ENCODE measurements at places on chromosomes 5 and 9.

- DNase-seq, result no peak
Measured at GRCh38 chr5:60382716-60383115, 317.2 kb downstream of the DEPDC1B start.

DNA sequence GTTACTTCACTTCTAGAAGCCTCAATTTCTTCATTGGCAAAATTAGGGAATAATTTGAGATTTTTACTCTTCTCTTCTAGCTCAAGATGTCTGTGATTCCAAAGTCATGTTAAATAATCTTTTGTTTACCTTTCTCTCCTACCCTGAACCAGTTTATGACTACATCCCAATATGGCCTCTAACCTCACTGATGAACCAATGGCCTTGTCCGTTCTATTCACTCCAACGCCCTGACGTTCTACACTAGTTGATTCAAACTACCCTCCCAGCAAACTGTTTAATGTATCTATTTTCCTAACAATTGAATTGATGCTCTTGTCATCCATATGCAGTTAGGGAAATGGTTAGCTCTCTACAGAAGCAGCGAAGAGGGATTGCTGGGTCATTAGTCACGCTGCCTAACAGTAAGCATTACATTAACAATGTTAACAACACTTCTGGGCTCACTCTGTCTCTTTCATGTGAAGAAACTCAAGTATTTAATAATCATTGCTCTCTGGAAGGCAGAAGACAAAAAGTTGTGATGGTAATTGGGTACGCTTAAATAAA lies 38.0 kb downstream of the RAPGEF1 start:
- no peak for DNase-seq

DNA sequence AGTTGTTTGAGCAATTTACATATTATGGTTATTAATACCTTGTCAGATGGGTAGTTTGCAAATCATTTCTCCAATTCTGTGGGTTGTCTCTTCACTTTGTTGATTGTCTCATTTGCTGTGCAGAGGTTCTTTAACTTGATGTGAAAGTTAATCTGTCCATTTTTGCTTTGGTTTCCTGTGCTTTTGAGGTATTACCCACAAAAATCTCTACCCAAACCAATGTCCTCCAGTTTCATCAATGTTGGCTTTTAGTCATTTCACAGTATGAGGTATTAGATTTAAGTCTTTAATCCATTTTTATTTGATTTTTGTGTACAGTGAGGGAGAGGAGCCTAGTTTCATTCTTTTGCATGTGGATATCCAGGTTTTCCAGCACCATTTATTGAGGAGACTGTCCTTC lies 82.4 kb downstream of the MRPS30 start:
- DNase-seq, result no peak

DNA sequence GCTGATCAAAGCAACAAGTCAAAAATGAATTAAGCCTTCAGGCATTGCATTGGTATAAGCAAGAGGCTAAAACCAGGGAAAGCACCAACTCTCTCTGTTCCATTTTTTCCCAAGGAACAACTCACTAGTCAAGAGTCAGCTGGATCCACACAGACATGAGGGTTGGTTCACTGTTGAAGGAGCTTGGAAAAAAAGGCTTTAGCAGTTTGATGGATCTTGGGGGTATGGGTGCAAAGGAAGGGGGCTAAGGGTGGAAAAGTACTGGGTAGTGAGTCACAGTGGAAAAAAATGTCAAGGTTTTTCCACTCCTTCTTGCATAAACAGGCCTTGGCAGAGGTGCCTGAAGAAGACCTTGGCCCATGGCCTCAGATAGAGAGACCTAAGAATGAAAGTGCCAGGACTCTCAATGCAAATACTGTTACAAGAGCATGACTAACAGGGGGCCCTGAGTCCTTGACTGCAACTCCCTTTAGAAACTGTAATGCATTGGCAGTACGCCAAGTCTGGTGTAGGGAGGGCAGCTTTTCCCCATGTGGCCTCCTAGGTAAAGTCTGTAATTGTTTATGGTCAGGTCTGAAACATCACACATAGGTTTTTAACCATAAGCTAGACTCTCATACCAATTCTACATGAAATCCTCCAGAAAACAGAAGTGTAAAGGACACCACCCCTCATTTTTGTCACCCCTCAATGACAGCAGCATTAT lies 23.7 kb downstream of the ACTL7A start:
- DNase-seq, result no peak

Measured in retina (tissue), 1 donor.